ENCODE measurements at places on chromosomes 4 and X.

DNA sequence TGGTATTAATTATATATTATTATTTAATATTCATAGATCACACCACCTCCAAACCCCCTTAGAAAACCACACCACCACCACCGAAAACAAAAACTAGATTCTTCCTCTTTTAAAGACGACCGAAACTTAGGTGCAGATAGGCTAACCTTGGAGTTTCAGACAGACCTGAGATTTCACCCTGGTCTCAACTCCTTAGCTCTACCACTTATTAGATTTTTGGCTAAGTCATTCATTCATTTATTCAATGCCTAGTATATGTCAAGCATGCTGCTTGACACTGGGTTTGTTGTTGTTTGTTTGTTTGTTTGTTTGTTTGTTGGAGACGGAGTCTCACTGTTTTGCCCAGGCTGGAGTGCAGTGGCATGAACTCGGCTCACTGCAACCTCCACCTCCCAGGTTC is 9.5 kb upstream of the BMP2K start:
- DNase-seq: no peak

GRCh38 chr4:100742045-100742444 is 224.2 kb upstream of the EMCN start:
- peak; percentile 54 for DNase-seq

DNA sequence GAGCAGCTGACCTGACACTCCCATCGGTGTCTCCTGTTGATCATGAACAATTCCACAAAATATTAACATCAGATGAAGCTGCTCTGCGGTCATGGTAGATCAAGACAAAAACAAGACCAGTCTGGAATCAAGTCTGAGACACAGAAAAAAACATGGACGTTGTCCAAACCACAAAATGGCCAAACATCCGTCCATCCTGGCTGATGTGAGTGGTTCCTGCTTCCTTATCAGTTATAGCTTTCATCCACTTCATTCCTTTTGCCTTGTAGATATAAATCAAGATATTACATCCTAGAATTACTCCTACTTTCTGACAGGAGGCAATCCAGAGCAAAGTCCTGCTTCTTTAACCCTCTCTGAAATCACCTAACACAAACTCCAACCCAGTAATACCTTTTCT is 28.8 kb upstream of the PCSK1N start:
- DNase-seq: peak; percentile 65

GRCh38 chr4:28427306-28428085 is 1566.9 kb downstream of the STIM2 start:
- no peak for DNase-seq

DNA sequence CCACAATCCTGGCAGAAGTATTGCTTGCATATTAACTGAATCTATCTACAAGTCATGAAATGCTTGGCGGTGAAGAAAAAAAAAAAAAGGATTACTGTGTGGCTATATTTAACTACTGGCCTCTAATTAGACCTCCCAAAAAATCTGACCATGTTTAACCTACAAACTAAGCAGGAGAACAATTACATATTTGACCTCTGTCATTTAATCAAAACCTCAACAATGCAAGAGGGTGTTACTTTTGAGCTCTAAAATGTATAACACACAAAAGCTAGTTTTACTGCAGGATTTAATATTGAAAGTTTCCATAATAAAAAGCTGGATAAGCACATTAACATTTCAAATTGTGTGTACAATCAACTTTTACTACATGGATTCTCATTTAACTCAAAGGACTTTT is 1.5 kb downstream of the ITM2A start:
- no peak for DNase-seq

- DNase-seq: peak; percentile 33
Measured at GRCh38 chrX:129523079-129523911, at the start of gene SMARCA1. Gene SMARCA1 (minus strand): TSS chrX:129523490. CDS start chrX:129523370, 120 bp downstream.

DNA sequence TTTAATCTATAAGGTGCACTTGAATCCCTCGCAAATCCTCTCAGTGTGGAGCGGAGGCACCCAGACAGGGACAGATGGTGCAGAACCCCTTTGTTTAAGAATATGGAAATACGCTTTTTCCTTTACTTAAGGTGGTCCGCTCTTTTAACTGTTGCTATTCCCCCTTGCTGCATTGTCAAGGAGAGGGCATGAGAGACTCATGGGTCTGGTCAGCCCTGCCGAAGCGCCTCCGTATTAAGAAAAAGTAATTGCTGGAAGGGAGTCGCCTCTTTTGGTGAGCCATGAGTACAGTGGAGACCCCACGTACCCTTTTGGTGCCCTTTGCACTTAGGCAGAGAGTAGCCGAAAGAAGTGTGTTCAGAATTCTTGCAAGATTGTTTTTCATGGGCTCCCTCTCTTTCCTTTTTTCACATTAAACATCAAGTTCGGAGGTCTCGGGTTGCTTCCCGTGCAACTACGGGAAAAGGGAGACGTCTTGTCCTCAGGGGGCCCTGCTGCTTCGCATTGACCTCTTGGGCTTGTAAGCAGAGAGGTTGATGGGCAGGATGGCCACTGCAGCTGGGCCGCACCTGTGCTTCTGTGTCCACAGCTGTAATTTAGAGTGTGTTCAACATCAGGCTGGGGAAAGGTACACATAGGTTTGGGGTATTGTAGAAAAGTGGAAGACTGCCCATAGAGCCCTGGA is 109.6 kb downstream of the SPRY1 start:
- DNase-seq: no peak

- peak; percentile 78 for DNase-seq
Measured at GRCh38 chr4:118765399-118765798, 70.5 kb downstream of the SEC24D start.

GRCh38 chr4:3489451-3489962 is 26.4 kb downstream of the DOK7 start:
- no peak for DNase-seq

GRCh38 chr4:138259271-138259670 is 17.1 kb upstream of the SLC7A11 start:
- DNase-seq: no peak

GRCh38 chr4:87019898-87020297 is 85.1 kb downstream of the AFF1 start:
- DNase-seq: no peak

DNA sequence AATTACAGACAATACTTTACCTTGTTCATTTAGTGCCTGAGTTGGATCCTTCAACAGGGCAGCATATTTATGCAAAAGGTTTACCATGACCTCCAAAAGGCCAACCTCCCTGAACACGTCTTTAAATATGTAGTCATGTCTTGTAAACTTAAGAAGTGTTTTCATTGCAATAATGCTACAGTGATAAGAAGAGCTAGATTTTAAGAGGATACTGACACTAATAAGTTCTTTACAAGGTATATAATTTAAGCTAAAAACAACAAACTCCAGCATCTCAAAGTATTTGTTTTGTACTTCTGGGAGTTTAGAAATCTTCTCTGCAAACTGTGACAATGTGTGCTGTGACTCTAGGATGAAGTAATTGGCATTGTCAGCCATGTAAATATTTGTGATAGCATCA is 145.4 kb downstream of the WDFY3 start:
- DNase-seq: no peak

DNA sequence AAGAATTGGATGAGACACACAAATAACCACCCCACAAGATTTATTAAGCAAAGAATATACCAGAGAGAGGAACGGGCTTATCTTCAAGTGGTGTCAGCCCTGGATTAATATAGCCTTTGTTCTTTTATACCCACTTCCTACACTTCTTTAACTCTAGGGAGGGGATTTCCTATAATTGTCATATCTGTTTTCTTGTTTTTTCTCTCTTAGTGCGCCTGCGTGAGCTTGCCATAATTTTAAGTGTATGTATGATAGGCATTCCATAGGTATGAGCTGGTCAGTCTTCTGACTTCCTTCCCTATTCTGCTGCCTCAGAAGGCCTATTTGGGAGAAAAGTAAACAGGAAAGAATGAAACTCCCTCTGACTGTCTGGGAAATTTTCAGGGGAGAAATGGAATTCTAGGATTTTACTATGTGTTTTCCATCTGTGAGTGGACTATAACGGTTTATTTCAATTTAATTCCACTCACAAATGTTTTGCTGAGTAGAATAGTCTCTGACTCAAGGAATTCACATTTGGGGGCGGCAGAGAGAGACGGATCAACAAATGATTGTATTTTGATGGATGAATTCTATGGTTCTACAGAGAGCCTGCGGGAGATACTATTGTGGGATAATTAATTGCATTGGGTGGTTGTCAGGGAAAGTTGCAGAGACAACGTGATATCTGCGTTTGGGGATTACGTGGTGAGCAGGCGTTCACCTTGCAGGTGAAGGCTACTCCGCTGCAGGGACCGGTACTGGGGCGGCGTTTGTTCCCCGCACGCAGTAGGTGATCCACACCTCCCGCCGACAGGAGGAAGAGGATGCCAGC is 626 bp upstream of the CEP135 start:
- DNase-seq: peak; percentile 90

- no peak for DNase-seq
Measured at GRCh38 chr4:7094916-7095315, 27.1 kb upstream of the GRPEL1 start.

- DNase-seq: no peak
Measured at GRCh38 chrX:153029875-153030274, 26.4 kb upstream of the PNMA3 start.

DNA sequence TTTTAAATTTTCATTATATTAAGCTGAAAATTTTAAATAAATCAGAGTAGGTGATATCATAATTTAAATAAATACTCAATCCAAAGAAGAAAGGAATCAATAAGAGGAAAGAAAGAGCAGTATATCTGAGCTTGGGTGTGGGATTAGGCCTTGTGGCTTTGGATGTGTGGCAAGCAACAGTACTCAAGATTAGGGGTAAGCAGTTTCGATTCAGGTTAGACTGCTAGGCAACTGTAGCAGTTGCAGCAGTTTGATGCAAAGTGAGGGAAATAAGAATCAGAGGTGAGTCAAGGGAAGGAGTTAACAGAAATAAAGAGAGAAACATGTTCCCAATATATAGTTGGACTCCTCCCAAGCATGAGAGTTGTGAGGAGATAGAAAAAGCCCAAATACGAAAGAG is 599.6 kb upstream of the KLHL4 start:
- no peak for DNase-seq

DNA sequence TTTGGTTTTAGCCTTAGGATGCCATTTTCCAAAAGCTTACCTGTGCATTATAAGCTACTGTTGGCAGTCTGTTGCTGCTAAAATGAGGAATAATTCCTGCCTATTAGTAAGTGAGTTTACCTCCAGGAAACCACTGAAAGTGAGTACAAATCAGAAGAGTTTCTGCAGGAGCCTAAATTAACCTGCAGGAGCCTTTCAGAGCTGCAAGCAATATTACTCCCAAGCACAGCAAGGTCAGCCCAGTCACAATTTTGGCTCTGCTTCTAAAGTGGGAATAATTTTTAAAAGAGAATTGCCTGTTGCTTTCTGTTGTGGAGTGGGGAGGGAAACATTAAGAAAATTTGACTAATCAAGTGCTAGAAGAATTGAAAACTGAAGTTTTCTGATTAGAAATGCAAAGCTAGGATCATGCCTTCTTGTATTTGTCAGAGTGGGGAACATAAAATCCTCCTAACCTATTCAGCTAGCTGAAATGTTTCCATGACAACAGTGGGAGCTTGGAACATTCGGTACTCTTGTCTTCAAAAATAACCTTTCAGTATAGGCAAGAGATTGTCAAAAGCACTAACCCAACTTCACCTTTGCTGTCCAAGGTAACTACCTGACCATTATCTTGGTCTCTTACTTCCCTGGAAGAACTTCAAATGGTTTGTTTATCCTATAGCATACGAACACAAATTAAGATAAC is 193.2 kb downstream of the COMMD8 start:
- no peak for DNase-seq

DNA sequence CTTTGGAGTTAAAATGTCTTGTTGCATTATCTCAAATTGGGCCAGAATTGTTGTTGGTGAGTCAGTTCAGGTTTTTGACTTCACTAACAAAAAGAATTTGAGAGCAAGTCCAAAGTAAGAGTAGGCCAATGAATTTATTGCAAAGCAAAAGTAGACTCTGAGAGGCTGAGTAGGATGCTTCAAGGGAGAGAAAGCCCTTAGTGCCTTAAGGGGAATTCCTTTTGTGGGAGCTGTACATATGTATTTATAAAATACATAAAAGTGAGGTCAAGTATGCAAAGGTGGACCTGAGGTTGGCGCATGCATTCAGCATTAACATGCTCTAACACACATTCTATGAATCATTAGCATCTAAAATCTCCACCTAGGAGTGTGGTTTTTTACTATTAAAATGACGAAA is 565.4 kb downstream of the GRXCR1 start:
- peak; percentile 14 for DNase-seq

Data from kidney tubule cell (primary cell).